Activated T-helper 17 cell treated with anti-CD3 and anti-CD28 coated beads, Interleukin-2, amount 50 U/mL, for 72 hours (primary cell): ENCODE measurements at places on chromosomes 13 and 19. TPM values are rescaled to one million over a fixed set of nuclear protein-coding genes. Genes with fewer than 3 reads are reported as not detected.
A peak's percentile ranks its signal among the peaks of the same experiment; 100 is the strongest.

The ESD gene
- 79.2 TPM for total RNA-seq

DNA sequence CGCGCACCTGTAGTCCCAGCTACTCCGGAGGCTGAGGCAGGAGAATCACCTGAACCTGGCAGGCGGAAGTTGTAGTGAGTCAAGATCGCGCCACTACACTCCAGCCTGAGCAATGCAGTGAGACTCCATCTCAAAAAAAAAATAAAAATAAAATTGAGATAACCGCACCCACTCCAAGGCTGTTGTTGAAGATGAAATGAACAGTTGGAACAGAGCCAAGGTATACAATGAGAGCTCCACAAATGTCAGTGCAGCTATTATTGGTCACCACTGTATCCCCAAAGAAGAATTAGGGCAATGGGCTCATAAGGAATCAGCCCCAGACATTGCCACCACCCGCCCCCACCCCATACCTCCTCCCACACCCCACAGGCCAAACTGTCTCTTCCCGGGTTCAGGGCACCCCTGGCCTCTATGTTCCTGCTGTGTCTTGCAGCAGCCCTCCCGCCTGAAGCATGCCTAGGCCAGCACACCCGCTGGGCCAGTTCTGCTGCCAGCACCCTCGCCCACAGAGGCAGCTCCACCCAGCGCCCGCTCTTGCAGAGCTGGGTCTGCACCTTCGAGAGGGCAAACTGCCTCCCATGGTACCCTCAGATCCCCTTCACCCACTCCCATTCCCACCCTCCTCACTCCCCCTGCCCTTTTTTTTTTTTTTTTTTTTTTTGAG, 3.5 kb upstream of the S1PR5 start:
- no peak for ATAC-seq
- peaks cover 29% of the 10 kb centered on the region for H3K27me3 ChIP-seq
- no peak overlapping the region for H3K27ac ChIP-seq
- no peaks in the 10 kb centered on the region for H3K36me3 ChIP-seq

- peak overlapping the region; percentile 82 for H3K27ac ChIP-seq
- H3K27me3 ChIP-seq = no peaks in the 10 kb centered on the region
- H3K36me3 ChIP-seq = peaks cover 60% of the 10 kb centered on the region
- peak; percentile 76 for ATAC-seq
Observed at GRCh38 chr13:114124921-114125320, 7.5 kb downstream of the RASA3 start.

GRCh38 chr13:25963674-25964073, 88.1 kb downstream of the SHISA2 start:
- no peak overlapping the region for H3K27ac ChIP-seq
- H3K36me3 ChIP-seq = no peaks in the 10 kb centered on the region
- no peak overlapping the region for H3K4me3 ChIP-seq
- no peak for ATAC-seq
- no peaks in the 10 kb centered on the region for H3K27me3 ChIP-seq

The SIGLEC10 gene
- 0.19 TPM for total RNA-seq

- no peaks in the 10 kb centered on the region for H3K4me1 ChIP-seq
- no peak overlapping the region for H3K4me3 ChIP-seq
- no peaks in the 10 kb centered on the region for H3K36me3 ChIP-seq
Observed at GRCh38 chr13:76955661-76956060, 7.3 kb downstream of the ACOD1 start.

- no peak overlapping the region for H3K4me3 ChIP-seq
- no peak overlapping the region for H3K27ac ChIP-seq
- no peaks in the 10 kb centered on the region for H3K27me3 ChIP-seq
- peaks cover 5% of the 10 kb centered on the region for H3K4me1 ChIP-seq
- ATAC-seq = no peak
Observed at GRCh38 chr19:2214251-2214650, 21.9 kb downstream of the PLEKHJ1 start.

The F2RL3 gene
- total RNA-seq = not detected

DNA sequence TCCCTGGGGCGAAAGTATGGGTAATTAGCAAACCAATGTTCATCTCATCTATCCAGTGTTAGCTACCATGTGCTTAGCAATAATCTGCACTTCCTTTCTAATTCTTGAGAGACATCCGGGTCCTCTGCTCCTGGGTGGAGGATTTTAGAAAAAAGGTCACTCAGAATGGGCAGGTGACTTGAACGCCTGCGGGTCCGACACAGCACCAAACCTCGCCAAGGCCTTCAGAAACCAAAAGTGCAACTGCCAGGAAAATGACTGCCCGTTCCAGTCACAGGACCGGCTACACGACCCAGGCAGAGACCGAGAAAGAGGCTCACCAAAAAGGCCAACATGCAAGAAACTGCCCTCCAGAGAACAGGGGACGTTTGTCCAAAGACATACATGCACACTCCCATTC, 39.9 kb downstream of the ZNF146 start:
- no peaks in the 10 kb centered on the region for H3K27me3 ChIP-seq
- H3K4me1 ChIP-seq = no peaks in the 10 kb centered on the region
- no peak overlapping the region for H3K4me3 ChIP-seq
- no peak for ATAC-seq
- H3K36me3 ChIP-seq = peaks cover 4% of the 10 kb centered on the region

DNA sequence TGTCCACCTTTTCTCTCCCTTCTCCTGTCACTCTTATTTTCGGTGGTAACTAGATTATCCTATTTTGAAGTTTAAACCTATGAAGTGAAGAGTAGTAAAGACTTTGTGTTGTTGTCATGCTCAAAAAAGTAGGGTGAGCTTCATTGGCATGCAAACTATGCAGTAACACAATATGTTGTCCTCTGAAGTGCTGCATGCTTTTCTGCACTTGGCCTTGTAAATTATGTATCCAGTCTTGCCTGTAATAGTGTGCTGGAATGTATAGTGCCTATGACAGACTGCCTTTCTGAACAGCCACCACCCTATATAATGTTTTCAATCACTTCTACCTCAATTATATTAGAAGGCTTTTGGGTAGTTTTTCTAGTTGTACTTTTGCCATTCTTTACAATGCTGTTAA, 1198.2 kb upstream of the PCDH20 start:
- no peak overlapping the region for H3K4me3 ChIP-seq
- no peaks in the 10 kb centered on the region for H3K36me3 ChIP-seq
- ATAC-seq = no peak
- H3K27ac ChIP-seq = no peak overlapping the region
- H3K4me1 ChIP-seq = no peaks in the 10 kb centered on the region

The IZUMO1 gene
- total RNA-seq = not detected

DNA sequence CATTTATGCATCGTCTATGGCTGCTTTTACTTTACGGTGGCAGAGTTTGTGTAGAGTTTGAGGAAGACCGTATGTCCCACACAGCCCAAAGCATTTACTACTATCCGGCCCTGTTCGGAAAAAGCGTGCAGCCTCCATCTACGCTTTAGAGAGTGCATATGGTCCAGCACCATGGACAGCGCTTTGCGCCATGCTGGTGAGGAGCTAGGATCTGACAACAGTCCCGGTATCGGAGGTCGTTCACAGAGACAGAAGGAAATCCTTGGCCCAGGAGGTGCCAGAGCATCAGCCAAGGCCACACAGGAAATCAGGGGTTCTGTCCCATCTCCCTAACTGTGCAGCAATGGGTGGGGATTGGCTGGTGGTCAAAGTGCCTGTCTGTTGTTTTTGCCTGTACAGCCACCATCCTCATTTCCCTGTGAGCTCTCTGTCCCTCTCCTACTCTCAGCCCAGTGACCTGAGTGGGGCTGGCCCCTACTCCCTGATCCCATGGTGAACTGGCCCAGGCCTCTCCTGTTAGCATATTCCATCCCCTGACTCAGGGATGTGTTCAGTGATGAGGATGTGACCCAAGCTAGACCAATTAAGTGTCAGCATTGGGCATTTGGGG, 16.2 kb upstream of the PRODH2 start:
- H3K36me3 ChIP-seq = no peaks in the 10 kb centered on the region
- peaks cover 28% of the 10 kb centered on the region for H3K27me3 ChIP-seq
- ATAC-seq = peak; percentile 39
- H3K4me3 ChIP-seq = no peak overlapping the region
- no peaks in the 10 kb centered on the region for H3K4me1 ChIP-seq

GRCh38 chr13:90884066-90884465, 463.4 kb upstream of the MIR17HG start:
- ATAC-seq = no peak
- no peak overlapping the region for H3K4me3 ChIP-seq
- no peaks in the 10 kb centered on the region for H3K36me3 ChIP-seq
- H3K27me3 ChIP-seq = no peaks in the 10 kb centered on the region

GRCh38 chr19:36916991-36917390, 859 bp downstream of the ZNF568 start:
- H3K4me3 ChIP-seq = peak overlapping the region; percentile 89
- peaks cover 79% of the 10 kb centered on the region for H3K36me3 ChIP-seq
- no peaks in the 10 kb centered on the region for H3K27me3 ChIP-seq
- H3K27ac ChIP-seq = peak overlapping the region; percentile 92
- no peak for ATAC-seq
- H3K4me1 ChIP-seq = peaks cover 14% of the 10 kb centered on the region

- H3K4me1 ChIP-seq = no peaks in the 10 kb centered on the region
- H3K36me3 ChIP-seq = no peaks in the 10 kb centered on the region
- H3K27ac ChIP-seq = no peak overlapping the region
- no peaks in the 10 kb centered on the region for H3K27me3 ChIP-seq
- no peak overlapping the region for H3K4me3 ChIP-seq
- no peak for ATAC-seq
Observed at GRCh38 chr13:85582890-85583289, 216.3 kb downstream of the SLITRK6 start.

GRCh38 chr19:31258211-31259052, 90.8 kb downstream of the TSHZ3 start:
- peaks cover 5% of the 10 kb centered on the region for H3K4me1 ChIP-seq
- H3K36me3 ChIP-seq = no peaks in the 10 kb centered on the region
- no peak for ATAC-seq
- H3K4me3 ChIP-seq = no peak overlapping the region
- H3K27me3 ChIP-seq = peaks cover 3% of the 10 kb centered on the region
- H3K27ac ChIP-seq = no peak overlapping the region

DNA sequence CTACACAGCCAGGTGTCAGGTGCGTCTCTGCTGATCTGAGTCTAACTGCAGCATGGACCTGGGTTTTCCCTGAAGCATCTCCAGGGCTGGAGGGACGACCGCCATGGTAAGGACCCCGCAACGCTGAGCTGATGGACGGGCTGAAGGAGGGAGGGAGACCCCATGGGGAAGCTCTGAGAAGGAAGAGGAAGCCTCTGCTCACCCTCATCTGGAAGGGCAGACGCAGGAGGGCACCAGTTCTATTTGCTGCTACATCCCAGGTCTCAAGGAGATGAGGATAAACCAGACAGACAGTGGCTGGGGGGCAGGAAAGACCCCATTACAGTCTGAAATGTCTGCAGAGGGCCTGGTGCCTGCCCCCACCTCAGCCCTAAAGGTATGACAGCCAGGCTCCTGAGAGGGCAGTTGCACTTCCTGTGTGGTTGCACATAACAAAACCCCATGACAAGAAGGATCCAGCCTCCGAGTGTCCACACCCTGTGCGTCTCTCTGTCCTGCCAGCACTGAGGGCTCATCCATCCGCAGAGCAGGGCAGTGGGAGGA, at the start of gene LILRA2:
Gene LILRA2, plus strand, starts transcription at position 461 of the 543 bp plus-strand sequence. CDS start 89 bp downstream, outside the sequence.
- no peaks in the 10 kb centered on the region for H3K4me1 ChIP-seq
- no peaks in the 10 kb centered on the region for H3K36me3 ChIP-seq
- H3K27me3 ChIP-seq = peaks cover 27% of the 10 kb centered on the region
- H3K4me3 ChIP-seq = no peak within 1 kb of the TSS

The GPR4 gene
- 0.13 TPM for total RNA-seq
